ENCODE measurements at places on chromosomes 12 and 14.

DNA sequence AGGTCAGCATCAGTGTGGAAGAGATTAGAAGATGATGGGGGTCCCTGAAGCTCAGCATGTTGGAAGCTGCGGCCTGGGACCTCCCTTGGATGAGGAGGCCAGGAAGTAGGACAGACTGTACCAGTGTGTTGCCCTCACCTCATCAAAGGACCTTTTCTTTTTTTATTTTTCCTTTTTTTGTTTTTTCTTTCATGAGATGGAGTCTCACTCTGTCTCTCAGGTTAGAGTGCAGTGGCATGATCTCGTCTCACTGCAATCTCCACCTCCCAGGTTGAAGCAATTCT lies 16.4 kb upstream of the FAM222A start:
- no peak for DNase-seq

DNA sequence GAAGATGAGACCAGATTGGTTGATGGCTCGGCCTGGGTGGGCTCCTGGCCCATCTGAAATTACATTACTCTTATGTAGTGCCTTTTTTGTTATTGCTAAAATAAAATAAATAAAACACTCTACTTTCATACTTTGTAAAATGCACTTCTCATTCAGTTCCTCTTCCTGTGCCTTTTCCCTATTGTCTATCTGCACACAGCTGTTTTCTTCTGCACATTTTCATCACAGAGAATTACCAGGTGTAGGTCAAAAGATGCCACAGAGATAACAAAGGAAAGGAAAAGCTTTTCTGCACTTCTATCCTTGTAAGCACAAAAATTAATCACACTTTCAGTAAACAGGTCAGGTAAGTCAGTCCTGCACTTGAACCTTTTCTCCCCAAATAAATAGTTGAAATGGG lies 265.1 kb downstream of the BTG1 start:
- no peak for DNase-seq

DNA sequence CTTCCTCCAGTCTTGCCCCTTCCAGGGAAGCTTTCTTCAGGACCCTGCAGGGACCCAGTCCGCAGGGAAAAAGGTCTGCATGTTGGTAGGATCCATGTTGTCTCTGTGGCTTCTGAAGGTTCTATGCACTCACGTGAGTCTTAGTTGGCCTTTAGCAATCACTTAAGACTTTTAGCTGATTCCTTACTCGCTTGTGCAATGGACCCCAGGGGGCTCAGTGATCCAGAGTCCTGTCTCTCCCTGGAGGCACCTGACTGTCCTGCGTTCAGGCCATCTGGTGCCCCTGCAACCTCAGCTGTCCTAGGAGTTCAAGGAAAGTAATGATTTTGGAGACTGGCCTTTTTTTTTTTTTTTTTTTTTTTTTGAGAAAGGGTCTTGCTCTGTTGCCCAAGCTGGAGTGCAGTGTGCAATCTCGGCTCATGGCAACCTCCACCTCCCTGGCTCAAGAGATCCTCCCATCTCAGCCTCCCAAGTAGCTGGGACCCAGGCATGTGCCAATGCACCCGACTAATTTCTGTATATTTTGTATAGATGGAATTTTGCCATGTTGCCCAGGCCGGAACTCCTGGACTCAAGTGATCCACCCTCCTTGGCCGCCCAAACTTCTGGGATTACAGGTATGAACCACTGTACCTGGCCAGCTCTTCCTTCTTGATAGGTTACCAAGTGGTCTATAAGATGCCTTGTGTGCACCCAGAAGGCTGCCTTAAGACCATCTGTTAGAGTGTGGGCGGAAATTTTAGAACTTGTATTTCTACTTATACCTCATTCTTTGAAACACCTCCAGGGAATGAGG lies 4.6 kb downstream of the IFI27L2 start:
- no peak for DNase-seq

DNA sequence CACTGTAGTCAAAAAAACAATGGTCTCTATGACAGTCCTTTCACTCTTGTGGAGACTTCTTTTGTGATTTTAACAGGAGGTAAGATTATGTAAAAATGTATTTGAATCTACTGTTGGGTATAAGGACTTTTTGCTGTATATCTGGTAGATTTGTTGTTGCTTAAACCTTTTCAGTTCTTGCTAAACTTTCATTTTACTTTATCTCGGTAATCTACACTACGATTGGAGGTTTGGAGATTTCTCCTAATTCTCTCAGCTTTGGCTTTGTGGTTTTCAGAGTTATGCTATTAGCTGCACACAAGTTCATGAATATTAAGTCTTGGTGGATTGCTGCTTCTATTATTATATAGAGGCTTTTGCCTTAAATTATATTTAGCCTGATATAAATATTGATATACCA lies 116.6 kb upstream of the HIF1A start:
- DNase-seq = no peak

DNA sequence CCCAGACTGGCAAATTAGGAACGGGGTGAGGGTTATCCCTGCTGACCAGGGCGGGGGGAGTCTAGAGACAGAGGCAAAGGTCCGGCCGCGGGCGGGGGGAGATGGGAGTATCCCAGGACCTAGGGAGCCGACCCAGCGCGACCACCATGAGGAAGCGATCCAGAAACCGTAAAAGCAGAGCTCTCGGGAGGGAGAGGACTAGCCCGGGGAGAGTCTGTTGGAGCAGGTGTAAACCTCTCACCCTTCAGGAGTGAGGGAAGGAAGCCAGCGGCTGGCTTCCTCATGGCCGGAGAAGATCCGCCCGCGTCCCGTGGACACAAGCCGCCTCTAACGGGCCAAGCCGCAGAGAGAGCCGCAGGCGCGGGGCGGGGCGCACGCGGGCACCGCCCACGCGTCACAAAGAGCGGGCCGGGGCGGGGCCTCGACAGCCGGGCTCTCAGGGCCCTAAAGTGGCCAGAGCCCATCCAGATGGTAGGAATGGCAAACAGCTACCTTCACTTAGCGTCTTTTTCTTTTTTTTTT lies at the start of gene ACRBP:
Gene ACRBP, minus strand, starts transcription at position 350 of the 522 bp plus-strand sequence. Its CDS starts 66 bp downstream, at position 284.
- peak; percentile 42 for DNase-seq

Measured in fibroblast of skin of abdomen (primary cell).